Left renal pelvis (tissue), 4 donors: ENCODE measurements at places on chromosomes 6 and 20.

DNA sequence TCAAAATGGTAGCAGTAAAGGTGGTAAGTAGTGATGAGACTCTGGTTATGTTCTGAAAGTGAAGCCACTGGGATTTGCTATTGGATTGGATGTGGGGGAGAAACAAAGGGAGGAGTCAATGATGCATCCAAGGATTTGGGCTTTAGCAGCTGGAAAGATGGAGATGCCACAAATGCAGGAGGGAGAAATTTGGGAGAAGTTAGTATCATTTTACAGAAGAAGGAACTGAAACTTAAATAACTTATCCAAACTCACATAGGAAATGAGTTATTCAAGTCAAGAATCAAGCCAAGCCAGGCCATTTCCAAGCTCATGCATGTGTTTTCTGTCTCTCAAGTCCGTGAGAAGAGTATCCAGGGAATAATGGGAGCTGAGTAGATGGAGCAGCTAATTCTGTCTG is 155.1 kb upstream of the TNFAIP3 start:
- DNase-seq = no peak

GRCh38 chr6:53811746-53812145 is 16.9 kb downstream of the LRRC1 start:
- DNase-seq = no peak

DNA sequence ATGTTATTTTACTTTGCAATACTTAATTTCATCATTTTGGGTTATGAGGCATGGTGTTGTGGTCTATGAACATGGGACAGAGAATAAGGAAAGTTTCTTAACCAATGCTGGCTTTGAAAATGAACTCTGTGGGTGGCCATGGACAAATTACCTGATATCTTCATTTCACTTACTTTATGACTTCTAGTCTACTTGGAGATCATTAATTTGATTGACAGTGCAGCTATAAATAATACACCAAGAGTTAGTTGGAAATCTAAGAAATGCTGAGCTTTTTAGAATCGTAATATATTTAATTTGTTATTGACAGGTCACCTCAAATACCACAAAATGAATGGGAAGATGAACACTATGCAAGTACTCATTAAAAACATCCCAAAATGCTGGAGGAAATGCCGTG is 140.4 kb downstream of the CENPW start:
- DNase-seq = no peak

- DNase-seq = no peak
These were observed 309.2 kb downstream of the NRN1 start for GRCh38 chr6:5697508-5697907.
